ENCODE measurements at places on chromosomes 2 and 18.

DNA sequence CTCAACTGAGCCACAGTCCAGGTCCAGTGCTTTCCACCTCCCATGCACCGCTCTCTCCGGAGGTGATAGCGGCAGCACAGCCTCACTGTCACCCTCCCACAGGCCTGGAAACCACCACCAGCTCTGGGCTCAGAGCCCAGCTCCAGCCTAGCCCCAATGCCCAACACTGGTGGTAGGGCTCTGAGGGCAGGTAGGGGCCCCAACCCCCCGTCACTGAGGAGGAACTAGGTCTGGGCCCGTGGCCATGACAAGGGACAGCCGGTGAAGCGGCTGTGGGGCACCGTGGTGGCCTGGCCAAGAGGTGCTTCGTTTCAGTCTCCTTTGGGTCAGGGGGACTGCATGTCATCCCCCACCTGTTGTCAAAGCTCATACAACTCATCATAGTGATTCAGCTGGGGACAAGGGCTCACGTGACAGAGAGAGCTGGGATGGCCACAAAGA, 5.5 kb upstream of the TMEM214 start:
- DNase-seq, result no peak

- DNase-seq, result no peak
These were observed 15.4 kb upstream of the FARP2 start for GRCh38 chr2:241340631-241341163.

GRCh38 chr2:76687923-76688322, 834.3 kb downstream of the LRRTM4 start:
- DNase-seq, result no peak

- no peak for DNase-seq
These were observed 138.7 kb downstream of the CERS6 start for GRCh38 chr2:168594778-168595177.

GRCh38 chr2:221431477-221431876, 140.6 kb downstream of the EPHA4 start:
- DNase-seq, result peak; percentile 95

GRCh38 chr18:42025974-42026625, 71.1 kb downstream of the PIK3C3 start:
- DNase-seq, result no peak

DNA sequence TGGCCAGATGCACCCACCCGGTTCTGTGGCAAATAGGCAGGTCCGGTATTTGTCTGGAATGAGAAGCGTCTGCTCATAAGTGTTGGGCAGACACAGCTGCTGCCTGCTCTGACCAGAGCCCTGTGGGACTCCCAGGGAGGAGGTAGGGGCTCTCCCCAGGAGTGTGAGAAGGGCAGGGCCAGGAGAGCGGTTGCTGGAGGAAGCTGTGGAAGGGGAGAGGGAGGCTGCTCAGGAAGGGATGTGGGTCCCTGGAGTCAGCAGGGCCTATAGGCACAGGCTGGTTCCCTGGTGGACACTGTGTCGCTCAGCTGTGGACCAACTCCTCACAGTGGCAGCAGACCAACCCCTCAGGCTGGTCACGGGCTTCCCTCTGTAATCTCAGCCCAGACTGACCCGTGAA, 109.2 kb downstream of the DYSF start:
- no peak for DNase-seq

GRCh38 chr2:14074691-14075090, 557.8 kb upstream of the LRATD1 start:
- DNase-seq, result no peak

DNA sequence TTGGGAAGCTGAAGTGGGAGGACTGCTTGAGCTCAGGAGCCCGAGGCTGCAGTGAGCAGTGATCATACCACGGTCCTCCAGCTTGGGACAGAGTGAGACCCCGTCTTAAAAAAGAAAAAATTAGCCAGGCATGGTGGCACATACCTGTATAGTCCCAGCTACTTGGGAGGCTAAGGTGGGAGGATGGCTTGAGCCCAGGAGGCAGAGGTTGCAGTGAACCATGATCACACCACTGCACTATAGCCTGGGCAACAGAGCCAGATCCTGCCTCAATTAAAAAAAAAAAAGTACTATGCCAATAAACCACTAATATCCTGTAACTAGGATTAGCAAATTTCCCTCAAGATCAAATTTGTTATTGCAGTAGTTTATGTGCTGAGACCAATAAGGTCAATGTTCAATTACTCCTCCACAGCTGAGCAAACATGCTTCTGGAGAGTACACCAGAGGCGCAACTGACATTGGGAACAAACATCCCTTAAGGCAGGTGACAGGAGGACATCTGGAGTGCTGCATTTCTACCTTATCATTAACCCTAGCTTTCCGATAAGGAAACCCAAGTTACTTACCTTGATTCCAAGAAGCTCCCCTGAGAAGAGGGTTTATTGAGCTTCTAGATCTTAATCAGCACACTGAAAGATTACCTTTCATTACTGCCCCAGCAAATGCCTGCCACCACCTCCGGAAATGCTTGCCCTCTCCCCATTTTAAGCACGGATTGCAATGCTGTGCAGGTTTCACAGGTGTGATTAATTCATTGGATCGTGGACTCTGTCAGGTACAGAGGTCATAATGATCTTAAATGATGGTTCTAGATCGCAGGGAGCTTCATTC, 26.2 kb downstream of the MGAT4A start:
- DNase-seq, result peak; percentile 84

- DNase-seq, result no peak
These were observed 143.8 kb upstream of the ARL4C start for GRCh38 chr2:234640657-234641056.

DNA sequence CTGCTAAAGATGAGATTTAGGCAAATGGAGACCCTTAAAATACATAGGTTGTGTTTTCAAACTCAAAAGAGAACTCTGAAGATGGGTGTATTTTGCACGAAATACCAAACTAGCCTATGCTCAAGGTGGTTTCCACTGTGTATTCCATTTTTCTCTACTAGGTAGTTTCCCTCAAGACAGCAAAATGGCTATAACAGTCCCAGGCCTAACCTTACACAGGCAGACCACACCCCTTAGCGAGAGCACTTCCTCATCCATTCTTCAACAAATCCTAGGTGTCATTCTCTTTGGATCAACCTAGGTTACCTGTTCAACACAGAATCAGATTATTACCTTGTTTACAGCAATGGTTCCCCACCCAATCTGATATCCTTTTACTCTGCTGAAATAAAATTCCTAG, 42.6 kb downstream of the HNRNPLL start:
- DNase-seq, result no peak

GRCh38 chr18:3163968-3164367, 55.8 kb downstream of the MYOM1 start:
- no peak for DNase-seq

DNA sequence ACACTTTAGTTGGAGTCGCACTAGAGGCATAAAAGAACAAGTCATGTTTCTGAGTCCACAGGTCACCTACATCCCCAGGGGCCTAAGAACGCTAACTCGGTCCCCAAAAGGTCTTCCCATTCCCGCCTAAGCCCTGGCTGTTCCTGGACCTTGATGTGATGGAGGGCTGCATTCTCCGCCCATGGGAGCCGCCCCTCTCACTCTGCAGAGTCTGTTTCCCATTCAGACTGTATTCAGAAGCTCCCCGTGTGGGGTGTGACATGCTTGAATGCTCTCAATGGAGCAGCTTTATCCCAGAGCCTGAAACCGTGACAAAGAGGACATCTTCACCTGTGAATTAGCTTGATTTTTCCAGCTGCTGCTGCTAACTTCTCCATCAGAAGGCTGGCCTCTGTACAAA, 319.0 kb upstream of the KLHL29 start:
- no peak for DNase-seq
